ENCODE measurements at places on chromosomes 7 and 10. TPM values are rescaled to one million over a fixed set of nuclear protein-coding genes. Genes with fewer than 3 reads are reported as not detected.

Gene AKR1C8
- 0.30 TPM for total RNA-seq

Gene RGR
- not detected for total RNA-seq

Gene NOBOX
- not detected for total RNA-seq

Gene UPK3B
- total RNA-seq = 1.6 TPM

Gene C10orf53
- total RNA-seq = not detected

Gene VIPR2
- 12.6 TPM for total RNA-seq

GRCh38 chr7:6271694-6272440 is 557 bp downstream of the CYTH3 start:
- peak; percentile 78 for DNase-seq
- H3K4me1 ChIP-seq = no peaks in the 10 kb centered on the region
- no peaks in the 10 kb centered on the region for H3K27me3 ChIP-seq
- peak overlapping the region; percentile 98 for H3K4me3 ChIP-seq
- no peak overlapping the region for H3K27ac ChIP-seq
- H3K36me3 ChIP-seq = no peaks in the 10 kb centered on the region

DNA sequence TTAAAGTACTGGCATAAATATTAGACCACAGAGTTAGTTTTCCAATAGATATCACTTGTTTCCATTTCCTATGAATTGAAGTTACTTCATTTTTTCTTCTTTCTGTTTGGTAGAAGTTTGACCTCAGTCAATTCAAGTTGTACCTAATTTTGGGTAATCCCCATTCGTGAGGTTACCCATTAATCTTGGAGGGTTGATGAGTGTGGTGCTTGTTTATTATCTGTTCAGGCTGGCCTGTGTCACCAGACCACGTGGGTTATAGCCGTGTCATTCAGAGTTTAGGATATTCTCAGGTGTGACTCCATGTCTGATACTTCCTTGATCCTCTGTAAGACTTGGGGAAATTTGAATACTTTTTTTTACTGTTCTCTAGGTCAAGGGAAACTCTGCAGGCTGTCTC is 133.9 kb upstream of the TPK1 start:
- H3K4me3 ChIP-seq = no peak overlapping the region
- no peaks in the 10 kb centered on the region for H3K36me3 ChIP-seq
- no peak for DNase-seq
- no peaks in the 10 kb centered on the region for H3K4me1 ChIP-seq

DNA sequence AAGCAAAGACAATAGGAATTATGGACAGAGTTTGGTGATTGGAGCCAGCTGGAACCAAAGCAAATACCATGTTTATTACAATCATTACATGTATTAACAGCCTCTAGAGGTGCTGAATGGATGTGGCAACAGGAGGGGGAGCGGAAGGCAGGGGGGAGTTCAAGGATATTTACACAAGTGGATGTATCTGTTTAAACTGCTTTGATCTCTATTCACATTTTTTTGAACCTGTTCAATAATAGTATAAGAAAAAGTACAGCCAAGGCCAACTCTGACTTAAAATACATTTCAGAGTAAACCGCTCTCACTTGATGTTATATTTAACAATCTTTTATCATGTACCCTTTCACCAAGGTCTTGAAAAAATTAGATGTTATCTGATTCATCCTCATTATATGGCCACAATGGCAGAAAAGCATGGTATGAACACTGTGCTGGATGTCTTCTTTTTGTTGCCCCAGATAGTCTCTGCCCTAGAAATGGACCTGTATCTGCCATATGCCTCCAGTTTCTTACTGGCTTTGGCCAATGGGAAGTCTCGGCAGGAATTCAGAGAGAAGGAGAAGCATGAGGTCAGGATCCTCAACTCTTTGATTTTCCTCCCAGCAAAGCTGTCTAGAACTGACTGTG is 88.2 kb upstream of the FAM133B start:
- H3K27me3 ChIP-seq = no peaks in the 10 kb centered on the region
- no peak overlapping the region for H3K27ac ChIP-seq
- H3K4me3 ChIP-seq = no peak overlapping the region
- H3K36me3 ChIP-seq = no peaks in the 10 kb centered on the region

GRCh38 chr7:108000875-108001763 is 1.8 kb downstream of the LAMB1 start:
- H3K4me3 ChIP-seq = peak overlapping the region; percentile 54
- no peak overlapping the region for H3K27ac ChIP-seq
- H3K27me3 ChIP-seq = no peaks in the 10 kb centered on the region
- no peaks in the 10 kb centered on the region for H3K36me3 ChIP-seq

DNA sequence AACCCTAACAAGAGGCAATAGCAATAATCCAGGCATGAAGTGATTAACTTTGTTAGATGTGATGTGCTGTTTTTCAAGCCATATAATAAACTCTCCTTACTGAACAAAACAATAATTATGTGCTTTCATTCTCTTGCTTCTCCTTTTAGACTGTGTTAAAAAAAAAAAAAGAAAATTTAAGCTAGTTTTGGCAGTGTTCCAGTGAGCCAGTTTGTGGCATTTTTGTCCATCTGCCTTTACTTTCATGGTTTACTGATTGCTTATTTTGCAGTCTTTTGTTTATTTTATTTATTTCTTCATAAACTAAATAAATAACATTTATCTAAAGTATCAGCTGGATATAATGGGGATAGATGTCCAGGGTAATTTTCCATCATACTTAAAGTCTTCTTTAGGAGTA is 625.3 kb downstream of the CNTNAP2 start:
- no peak overlapping the region for H3K4me3 ChIP-seq
- H3K4me1 ChIP-seq = no peaks in the 10 kb centered on the region
- no peaks in the 10 kb centered on the region for H3K27me3 ChIP-seq

DNA sequence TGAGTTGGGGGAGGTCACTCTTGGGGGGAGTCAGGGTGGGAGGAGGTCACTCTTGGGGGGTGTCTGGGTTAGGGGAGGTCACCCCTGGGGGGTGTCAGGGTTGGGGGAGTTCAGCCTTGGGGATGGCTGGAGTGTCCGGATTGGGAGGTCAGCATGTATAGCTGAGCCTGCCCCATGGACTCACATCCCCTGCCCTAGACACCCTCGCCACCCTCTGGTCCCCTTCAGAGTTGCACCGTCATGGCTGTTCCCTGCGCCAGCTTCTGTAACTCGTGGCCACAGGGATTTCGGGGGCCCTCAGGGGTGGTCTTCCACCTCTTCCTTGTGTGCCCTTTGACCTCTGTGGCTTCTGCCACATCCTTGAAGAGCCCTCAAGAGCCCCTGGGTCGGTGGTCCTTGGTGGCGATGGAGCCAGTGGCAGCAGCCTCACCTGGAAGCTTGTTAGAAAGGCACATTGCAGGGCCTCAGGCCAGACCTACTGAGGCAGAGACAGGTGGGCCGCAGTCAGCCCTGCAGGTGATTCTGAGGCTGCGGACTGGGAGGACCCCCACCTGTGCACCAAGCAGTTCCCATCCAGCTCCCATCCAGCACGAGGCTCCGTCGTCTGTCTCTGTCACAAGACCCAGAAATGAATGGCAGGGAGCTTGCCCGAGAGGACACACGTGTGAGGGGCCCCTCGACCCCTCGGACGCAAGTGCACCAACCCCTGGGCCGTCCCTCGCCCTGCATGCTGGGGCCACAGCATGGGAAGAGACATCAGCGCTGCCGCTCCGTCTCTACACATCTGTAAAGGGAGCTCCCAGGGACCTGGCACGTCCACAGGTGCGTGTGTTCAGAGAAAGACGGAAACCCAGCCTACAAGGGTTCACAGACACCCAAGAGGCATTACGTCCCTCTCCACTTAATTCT is 44.7 kb upstream of the SUN1 start:
- H3K27me3 ChIP-seq = no peaks in the 10 kb centered on the region
- no peak overlapping the region for H3K4me3 ChIP-seq
- H3K36me3 ChIP-seq = no peaks in the 10 kb centered on the region
- no peak for DNase-seq
- no peak overlapping the region for H3K27ac ChIP-seq
- no peaks in the 10 kb centered on the region for H3K4me1 ChIP-seq

GRCh38 chr10:96359616-96360015 is 814 bp upstream of the OPALIN start:
- no peak overlapping the region for H3K4me3 ChIP-seq
- no peaks in the 10 kb centered on the region for H3K27me3 ChIP-seq

GRCh38 chr10:121231079-121231478 is 367.2 kb downstream of the FGFR2 start:
- no peak overlapping the region for H3K27ac ChIP-seq
- no peaks in the 10 kb centered on the region for H3K4me1 ChIP-seq
- no peak overlapping the region for H3K4me3 ChIP-seq
- no peaks in the 10 kb centered on the region for H3K36me3 ChIP-seq
- no peaks in the 10 kb centered on the region for H3K27me3 ChIP-seq

DNA sequence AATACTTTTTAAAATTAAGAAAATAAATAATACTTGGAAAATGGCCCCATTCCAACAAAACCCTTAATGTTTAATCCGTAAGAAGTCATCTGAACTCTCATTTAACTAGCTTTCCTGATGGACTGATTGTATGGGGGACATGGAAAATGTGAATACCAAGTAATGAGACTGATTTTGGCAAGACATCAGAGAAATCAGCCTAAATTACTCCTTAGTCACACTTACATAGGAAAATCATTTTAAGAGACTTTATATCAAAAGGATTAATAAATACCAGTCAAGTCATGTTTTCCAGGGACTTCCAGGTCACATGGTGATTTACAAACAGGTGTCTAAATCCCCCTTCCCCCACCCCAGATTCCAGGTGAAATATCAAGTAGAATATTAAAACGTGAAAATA is 58.2 kb downstream of the GRM8 start:
- no peaks in the 10 kb centered on the region for H3K36me3 ChIP-seq
- H3K27me3 ChIP-seq = no peaks in the 10 kb centered on the region
- H3K4me1 ChIP-seq = no peaks in the 10 kb centered on the region
- no peak overlapping the region for H3K4me3 ChIP-seq

DNA sequence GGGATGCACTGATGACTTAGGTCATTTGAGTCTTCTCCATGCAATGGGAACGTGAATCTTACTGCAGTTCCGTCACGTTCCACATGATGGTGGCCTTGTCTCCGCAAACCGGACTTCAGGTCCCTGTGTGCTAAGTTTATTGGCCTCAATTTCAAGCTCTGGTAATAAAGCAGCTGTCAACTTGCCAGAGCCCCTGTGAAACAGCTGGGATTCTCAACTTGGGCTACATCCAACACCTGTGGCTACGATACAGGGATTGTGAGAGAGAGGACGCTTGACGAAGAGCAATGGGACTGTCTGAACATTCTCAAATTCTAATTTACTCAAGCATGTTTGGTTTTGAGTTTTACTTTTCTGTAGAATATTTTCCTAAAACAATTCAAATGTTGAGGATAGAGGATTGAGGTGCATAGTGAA is 174.2 kb downstream of the PTN start:
- H3K4me1 ChIP-seq = no peaks in the 10 kb centered on the region
- H3K27ac ChIP-seq = no peak overlapping the region
- no peak overlapping the region for H3K4me3 ChIP-seq
- no peaks in the 10 kb centered on the region for H3K27me3 ChIP-seq

GRCh38 chr7:136869991-136870865 is 1.8 kb downstream of the CHRM2 start:
- no peak overlapping the region for H3K27ac ChIP-seq
- no peaks in the 10 kb centered on the region for H3K36me3 ChIP-seq
- H3K4me3 ChIP-seq = no peak overlapping the region
- DNase-seq = peak; percentile 57
- no peaks in the 10 kb centered on the region for H3K27me3 ChIP-seq

DNA sequence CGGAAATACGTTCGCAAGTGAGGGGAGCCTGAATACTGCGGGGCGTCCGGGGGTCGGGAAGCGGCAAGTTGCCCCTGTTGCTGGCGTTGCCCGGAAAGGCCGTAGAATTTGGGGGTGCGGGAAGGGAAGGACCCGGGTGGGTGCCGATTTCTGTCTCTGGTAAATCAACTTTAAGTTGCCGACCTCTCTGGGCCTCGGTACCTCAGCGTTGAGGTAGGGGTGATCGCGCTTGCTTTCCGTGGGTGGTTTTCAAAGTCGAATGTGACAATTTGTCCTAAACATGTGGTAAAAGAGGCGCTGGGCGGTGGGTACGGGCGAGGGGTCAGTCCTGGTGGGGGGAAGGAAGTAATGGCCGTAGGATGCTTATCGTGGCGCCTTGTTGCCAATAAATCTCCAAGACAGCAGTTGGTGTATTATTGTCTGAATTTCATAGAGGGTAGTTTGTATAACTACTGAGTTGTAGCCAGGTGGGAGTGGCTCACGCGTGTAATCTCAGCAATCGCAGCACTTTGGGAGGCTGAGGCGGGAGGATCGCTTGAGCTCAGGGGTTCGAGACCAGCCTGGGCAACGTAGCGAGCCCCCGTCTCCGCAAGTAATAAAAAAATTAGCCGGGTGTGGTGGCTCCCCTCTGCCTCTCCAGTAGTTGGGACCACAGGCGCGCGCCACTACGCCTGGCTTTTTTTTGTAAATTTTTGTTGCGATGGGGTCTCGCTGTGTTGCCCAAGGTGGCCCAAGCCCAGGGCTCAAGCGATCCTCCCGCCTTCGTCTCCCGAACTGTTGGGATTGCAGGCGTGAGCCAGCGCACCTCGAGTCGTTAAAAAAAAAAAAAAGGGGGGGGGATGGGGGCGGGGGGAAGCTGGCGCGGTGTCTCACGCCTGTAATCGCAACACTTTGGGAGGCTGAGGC is 644 bp downstream of the BUD23 start:
- H3K4me3 ChIP-seq = peak overlapping the region; percentile 55
- peaks cover 3% of the 10 kb centered on the region for H3K4me1 ChIP-seq
- no peaks in the 10 kb centered on the region for H3K36me3 ChIP-seq
- no peaks in the 10 kb centered on the region for H3K27me3 ChIP-seq
- H3K27ac ChIP-seq = no peak overlapping the region

DNA sequence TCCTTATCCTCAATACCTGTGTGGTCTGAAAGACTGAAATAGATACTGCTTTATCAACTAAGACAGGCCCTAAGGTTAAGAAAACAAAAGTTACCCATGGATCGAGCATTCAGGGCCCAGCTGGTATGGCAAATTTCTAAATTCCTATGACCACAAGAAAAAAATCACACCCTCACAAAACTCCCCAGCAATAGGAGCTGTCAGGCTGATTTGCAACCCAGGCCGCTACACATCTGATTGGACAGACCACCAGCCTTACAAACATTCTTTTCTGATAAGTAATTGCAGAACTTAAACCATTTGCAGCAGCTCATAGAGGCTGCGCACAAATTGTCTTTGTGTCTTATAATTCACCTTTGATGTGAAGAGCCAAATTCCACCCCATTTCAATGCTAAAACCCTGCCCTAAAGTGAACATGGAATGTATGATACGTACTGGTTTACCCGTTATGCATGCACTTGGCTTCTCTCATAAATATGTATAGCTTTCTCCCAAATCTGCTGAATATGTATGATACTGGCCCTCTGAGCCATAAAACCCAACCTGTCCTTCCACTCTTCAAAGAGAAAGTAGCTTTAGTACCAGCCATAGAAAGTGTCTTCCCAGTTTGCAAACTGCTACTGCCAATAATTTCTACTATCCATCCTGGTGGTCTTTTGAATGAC is 842.5 kb downstream of the GRID1 start:
- H3K27ac ChIP-seq = no peak overlapping the region
- no peaks in the 10 kb centered on the region for H3K36me3 ChIP-seq
- no peak for DNase-seq
- no peaks in the 10 kb centered on the region for H3K4me1 ChIP-seq
- H3K27me3 ChIP-seq = no peaks in the 10 kb centered on the region

DNA sequence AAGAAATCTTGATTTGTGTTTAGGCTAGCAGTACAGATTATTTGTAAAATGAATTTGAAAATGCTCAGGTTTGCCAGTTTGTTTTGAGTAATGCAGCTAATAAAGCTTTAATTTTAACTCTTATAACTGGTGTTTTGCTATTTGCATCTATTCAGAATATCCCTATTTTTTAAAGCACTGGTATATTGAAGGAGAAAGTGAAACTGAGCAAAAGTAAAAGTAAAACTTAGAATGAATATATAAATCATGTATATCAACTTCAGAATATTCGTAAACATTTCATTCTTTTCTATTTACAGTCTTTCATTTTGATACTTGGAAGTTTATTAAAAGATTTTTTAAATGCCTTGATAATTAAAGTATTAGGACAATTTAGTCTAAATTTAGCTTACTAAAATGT is 26.2 kb downstream of the TASOR2 start:
- no peaks in the 10 kb centered on the region for H3K27me3 ChIP-seq
- H3K4me3 ChIP-seq = no peak overlapping the region
- H3K4me1 ChIP-seq = no peaks in the 10 kb centered on the region
- H3K36me3 ChIP-seq = no peaks in the 10 kb centered on the region
- H3K27ac ChIP-seq = no peak overlapping the region
